A549 treated with RU486 at 1 μM for 4 hours (cell line): ENCODE measurements at places on chromosomes 7 and 10. TPM values are rescaled to one million over a fixed set of nuclear protein-coding genes. Genes with fewer than 3 reads are reported as not detected.

Gene FBXO24
- 0.21 to 0.27 TPM (median 0.27 TPM) in 3 of 5 replicates, not detected in the others for total RNA-seq

Gene WEE2
- total RNA-seq, result not detected in 5 replicates

Gene LRMDA
- total RNA-seq, result 3.1 to 6.5 TPM (median 4.6 TPM) in 5 replicates

Gene MMD2
- total RNA-seq, result not detected in 5 replicates

Gene NUTM2A
- total RNA-seq, result 0.09 to 0.10 TPM in 2 of 5 replicates, not detected in the others

Gene OPN1SW
- total RNA-seq, result not detected in 5 replicates

Gene CFAP43
- total RNA-seq, result 0.07 to 0.24 TPM (median 0.12 TPM) in 5 replicates

Gene GIGYF1
- total RNA-seq, result 13.1 to 21.3 TPM (median 18.9 TPM) in 5 replicates

Gene TMEM196
- total RNA-seq, result not detected in 5 replicates

Gene CLDN15
- total RNA-seq, result 7.1 to 13.7 TPM (median 12.2 TPM) in 5 replicates

Gene FAM221A
- 0.21 to 0.42 TPM (median 0.25 TPM) in 5 replicates for total RNA-seq

Gene PRKCQ
- total RNA-seq, result 4.1 to 5.4 TPM (median 4.5 TPM) in 5 replicates
